ENCODE measurements at places on chromosomes 3 and 15. TPM values are rescaled to one million over a fixed set of nuclear protein-coding genes. Genes with fewer than 3 reads are reported as not detected.

Gene NEK11
- 10.2 TPM for total RNA-seq

GRCh38 chr15:31456354-31457060, 129.9 kb downstream of the KLF13 start:
- H3K27ac ChIP-seq, result no peak overlapping the region
- no peak overlapping the region for H3K4me3 ChIP-seq
- no peaks in the 10 kb centered on the region for H3K36me3 ChIP-seq
- no peaks in the 10 kb centered on the region for H3K27me3 ChIP-seq
- DNase-seq, result no peak

- H3K36me3 ChIP-seq, result no peaks in the 10 kb centered on the region
- H3K27me3 ChIP-seq, result no peaks in the 10 kb centered on the region
- no peak for DNase-seq
Observed at GRCh38 chr15:42284551-42284950, 11.3 kb upstream of the TMEM87A start.

DNA sequence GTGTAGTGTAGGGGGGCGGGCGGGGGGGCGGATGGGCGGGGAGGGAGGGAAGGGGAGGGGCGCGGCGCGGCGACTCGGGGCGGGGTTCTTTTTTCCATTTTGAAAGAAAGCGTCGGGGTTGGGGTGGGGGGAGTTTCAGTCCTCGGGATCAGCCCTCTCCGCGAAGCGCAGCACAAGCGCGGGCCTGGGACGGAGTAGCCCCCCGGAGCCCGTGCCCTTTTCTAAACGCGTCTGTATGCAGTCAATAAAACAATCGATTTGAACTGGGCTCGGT, 6.1 kb downstream of the ISLR2 start:
- no peaks in the 10 kb centered on the region for H3K27me3 ChIP-seq
- DNase-seq, result no peak
- H3K27ac ChIP-seq, result no peak overlapping the region
- H3K4me3 ChIP-seq, result no peak overlapping the region

Gene UBE2E2
- total RNA-seq, result 7.8 TPM

Gene ATP2B2
- total RNA-seq, result 0.52 TPM

Gene CLDN16
- total RNA-seq, result not detected

- H3K36me3 ChIP-seq, result no peaks in the 10 kb centered on the region
- H3K4me1 ChIP-seq, result no peaks in the 10 kb centered on the region
- no peak for DNase-seq
Observed at GRCh38 chr15:75314552-75315290, 21.1 kb upstream of the COMMD4 start.

DNA sequence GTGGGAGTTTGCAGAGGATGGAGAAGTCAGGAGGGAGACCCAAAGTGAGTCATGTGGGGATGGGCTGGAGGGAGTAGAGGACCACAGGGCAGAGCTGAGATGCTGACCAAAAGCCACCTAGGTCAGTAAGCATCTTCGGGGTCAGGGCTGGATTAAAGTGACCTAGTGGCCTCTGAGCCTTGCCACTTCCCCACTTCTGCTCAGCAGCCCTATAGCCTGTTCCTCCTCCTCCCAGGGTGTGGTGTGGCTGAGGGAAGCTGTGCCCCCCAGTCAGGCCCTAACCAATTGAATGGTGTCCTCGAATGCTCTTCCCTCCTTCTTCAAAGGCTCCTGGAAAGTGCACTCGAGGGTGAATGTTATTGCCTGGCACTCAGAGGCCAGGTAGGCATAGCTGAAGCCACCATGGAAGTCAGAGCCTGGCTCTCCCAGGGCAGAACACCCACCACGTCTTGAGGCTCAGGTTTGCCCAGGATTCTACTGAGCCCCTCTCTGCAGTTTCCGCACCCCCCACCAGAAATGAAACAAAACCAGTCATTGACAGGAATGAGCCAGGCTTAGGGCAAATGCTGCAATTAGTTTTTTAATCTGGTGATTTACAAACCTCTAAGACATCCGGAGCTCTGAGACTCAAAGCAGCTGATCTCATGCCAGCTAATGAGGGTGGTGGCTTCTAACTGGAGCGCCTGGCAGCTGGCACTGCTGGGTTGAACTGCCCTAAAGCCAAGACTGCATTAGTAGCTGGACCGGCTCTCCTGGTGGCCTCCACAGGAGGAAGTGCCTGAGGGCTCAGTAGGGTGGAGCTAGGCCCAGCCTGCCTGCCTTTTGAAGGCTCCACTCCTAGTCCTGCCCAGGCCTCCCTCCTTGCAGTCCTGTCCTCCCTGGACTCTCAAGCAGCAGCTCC, 26.0 kb upstream of the VIPR1 start:
- no peak overlapping the region for H3K27ac ChIP-seq
- no peaks in the 10 kb centered on the region for H3K27me3 ChIP-seq
- H3K36me3 ChIP-seq, result no peaks in the 10 kb centered on the region
- peak; percentile 89 for DNase-seq
- no peak overlapping the region for H3K4me3 ChIP-seq

- H3K27ac ChIP-seq, result no peak overlapping the region
- no peaks in the 10 kb centered on the region for H3K36me3 ChIP-seq
- DNase-seq, result no peak
Observed at GRCh38 chr15:89533861-89534544, 37.6 kb upstream of the RHCG start.

- H3K27me3 ChIP-seq, result no peaks in the 10 kb centered on the region
- no peak overlapping the region for H3K27ac ChIP-seq
- no peaks in the 10 kb centered on the region for H3K4me1 ChIP-seq
- no peak for DNase-seq
- H3K36me3 ChIP-seq, result no peaks in the 10 kb centered on the region
Observed at GRCh38 chr3:152213203-152213602, 55.5 kb upstream of the MBNL1 start.
